Endodermal cell (in vitro differentiated cells): ENCODE measurements at places on chromosomes 16 and 17.

DNA sequence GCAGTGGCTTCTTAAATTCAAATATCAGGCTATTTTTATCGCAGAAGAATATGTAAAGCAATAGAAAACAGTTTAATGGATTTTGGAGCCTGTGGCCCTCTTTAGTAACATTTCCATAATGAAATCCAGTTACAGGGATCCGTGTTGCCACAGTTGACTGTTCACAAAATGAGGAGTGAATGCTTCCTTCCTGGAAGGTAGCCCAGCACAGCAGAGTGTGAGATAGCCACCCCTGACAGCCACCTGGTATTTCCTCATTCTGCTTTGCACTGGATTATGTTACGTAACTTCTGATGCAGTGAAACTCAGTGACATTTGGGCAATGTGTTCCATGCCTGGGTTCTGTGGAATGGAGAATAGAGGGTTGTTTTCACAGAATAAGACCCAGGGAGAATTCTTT is 517.2 kb downstream of the RBFOX1 start:
- no peaks in the 10 kb centered on the region for H3K36me3 ChIP-seq
- no peak for DNase-seq
- peaks cover 54% of the 10 kb centered on the region for H3K27me3 ChIP-seq
- H3K4me3 ChIP-seq: no peak overlapping the region
- no peak overlapping the region for H3K27ac ChIP-seq

GRCh38 chr16:15461376-15461775 is 27.0 kb downstream of the BMERB1 start:
- H3K36me3 ChIP-seq: no peaks in the 10 kb centered on the region
- DNase-seq: no peak
- no peak overlapping the region for H3K27ac ChIP-seq
- no peak overlapping the region for H3K4me3 ChIP-seq

DNA sequence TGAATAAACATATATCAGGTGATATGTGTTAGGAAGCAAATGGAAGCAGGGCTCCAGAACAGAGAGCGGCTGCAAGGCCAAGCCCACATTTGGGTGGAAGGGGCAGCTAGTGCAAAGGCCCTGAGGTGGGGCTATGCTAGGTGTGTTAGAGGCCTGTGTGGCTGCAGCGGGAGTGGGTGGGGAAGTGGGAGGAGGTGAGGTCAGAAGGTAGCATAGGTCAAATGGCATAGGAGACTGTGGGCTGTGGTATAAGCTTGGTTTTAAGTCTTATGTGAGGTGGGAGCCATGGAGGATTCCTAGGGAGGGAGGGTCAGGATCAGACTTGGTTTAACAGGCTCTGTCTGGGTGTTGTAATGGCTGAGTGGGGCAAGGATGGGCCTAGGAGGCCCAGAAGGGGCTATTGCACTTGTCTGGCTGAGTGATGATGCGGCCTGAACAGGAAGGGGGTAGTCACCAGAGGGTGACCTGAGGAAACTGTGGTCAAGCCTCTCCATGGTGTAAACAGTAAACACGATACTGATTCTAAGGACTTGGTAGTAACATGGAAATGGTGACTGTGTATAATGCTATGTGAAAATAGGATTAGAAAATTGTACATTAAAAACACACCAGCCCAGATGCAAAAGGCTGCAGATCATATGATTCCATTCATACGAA is 31.1 kb downstream of the RAI1 start:
- H3K27ac ChIP-seq: peak overlapping the region; percentile 36
- peaks cover 19% of the 10 kb centered on the region for H3K4me1 ChIP-seq
- no peak overlapping the region for H3K4me3 ChIP-seq
- H3K36me3 ChIP-seq: no peaks in the 10 kb centered on the region
- no peak for DNase-seq
- H3K27me3 ChIP-seq: peaks cover 1% of the 10 kb centered on the region

DNA sequence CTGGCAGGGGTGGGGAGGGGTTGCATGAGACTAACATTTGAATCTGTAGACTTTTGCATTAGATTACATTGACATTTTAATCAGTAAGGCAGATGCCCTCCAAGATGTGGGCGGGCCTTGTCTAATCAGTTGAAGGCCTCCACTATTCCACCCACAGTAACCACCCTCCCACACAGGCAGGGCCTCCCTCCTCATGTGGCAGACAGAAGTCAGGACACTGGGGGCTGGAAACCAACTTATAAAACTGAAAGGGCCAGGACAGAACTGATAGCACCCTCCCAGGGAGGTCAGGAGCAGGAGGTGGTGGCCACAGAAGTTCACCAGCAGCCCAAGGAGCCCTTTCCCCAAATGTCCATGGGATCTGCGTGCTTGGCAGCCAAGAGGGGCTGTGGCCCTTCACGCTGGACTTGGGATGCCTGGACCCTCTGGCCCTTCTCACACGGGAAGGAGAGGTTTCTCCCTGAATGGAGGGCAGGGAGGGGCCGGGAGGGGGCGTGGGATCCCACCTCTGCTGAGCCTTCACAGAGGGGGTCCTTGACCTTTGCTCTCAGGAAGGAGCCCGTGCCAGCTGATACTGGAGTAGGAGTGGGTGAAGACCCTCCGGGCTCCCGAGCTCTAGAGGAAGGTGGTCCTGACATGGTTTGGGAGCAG is 4.6 kb downstream of the PYCR1 start:
- no peak overlapping the region for H3K4me3 ChIP-seq
- H3K36me3 ChIP-seq: peaks cover 4% of the 10 kb centered on the region
- peaks cover 4% of the 10 kb centered on the region for H3K27me3 ChIP-seq
- no peak for DNase-seq
- no peak overlapping the region for H3K27ac ChIP-seq

DNA sequence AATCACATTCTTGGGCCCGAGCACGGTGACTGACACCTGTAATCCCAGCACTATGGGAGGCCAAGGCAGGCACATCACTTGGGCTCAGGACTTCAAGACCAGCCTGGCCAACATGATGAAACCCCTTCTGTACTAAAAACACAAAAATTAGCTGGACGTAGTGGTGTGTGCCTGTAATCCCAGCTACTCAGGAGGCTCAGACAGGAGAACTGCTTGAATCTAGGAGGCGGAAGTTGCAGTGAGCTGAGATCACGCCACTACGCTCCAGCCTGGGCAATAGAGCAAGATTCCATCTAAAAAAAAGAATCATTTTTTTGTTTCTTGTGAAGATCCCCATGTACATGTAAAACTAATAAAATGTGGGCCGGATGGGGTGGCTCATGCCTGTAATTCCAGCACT is 53.1 kb upstream of the ATF7IP2 start:
- no peak overlapping the region for H3K4me3 ChIP-seq
- no peaks in the 10 kb centered on the region for H3K36me3 ChIP-seq
- no peak overlapping the region for H3K27ac ChIP-seq
- no peaks in the 10 kb centered on the region for H3K27me3 ChIP-seq

DNA sequence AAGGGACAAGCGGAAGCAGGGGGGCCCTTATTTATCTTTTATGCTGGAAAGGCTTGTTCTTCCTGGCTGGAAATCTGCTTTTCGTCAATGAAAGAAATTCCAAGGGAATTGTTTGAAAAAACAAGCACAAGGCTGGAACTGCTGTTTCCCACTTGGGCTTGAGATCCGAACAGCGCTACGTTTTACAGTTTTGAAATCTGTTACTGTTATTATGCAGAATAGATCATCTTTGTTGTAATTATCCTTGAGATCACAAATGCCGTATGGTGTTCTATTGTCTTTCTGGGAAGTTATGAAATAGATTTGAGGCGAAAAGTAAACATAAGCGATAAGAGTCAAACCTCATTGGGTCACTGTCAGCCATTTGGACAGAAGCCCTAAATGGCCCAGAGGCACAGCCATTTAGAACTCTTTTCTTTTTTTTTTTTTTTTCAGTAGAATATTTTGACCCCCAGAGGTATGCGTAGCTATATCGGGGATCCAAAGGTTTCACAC is 223.3 kb downstream of the IRX3 start:
- no peak for DNase-seq
- no peaks in the 10 kb centered on the region for H3K27me3 ChIP-seq
- no peak overlapping the region for H3K4me3 ChIP-seq
- H3K4me1 ChIP-seq: peaks cover 8% of the 10 kb centered on the region
- no peaks in the 10 kb centered on the region for H3K36me3 ChIP-seq
- no peak overlapping the region for H3K27ac ChIP-seq

DNA sequence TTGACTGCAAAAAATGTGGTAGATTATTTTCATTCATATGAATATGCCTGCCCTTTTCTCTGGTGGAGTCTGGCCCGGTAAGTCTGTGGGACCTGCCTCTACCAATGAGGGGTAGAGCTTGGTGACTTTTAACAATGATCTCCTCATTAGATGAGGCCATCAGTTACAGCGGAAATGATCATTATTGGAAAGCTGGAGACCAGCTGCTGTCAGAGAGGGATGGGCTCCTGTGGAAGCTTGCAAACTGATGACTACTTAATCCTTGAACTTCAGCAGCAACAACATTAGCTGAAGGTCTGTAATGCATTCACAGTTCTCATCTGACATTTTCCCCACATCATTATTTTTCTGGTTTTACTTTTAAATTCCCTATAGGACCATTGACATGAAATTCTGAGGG is 194.1 kb downstream of the CDH13 start:
- no peaks in the 10 kb centered on the region for H3K27me3 ChIP-seq
- no peak overlapping the region for H3K4me3 ChIP-seq
- no peaks in the 10 kb centered on the region for H3K4me1 ChIP-seq
- H3K36me3 ChIP-seq: no peaks in the 10 kb centered on the region

DNA sequence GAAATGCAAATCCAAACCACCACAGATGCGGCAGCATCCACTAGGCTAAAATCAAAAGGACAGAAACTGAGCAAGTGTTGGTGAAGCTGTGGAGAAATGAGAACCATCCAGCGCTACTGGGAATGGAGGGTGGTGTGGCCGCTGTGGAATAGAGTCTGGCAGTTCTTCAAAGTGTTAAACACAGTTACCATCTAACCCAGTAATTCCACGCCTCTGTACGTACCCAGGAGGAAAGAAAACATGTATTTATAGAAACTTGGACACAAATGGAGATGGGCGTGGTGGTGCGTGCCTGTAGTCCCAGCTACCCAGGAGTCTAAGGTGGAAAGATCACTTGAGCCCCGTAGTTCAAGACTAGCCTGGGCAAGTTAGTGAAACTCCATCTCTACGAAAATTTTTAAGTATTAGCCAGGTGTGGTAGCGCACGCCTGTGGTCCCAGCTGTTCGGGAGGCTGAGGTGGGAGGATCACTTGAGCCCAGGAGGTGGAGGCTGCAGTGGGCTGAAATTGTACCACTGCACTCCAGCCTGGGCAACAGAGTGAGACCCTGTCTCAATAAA is 11.6 kb downstream of the SLC25A10 start:
- no peaks in the 10 kb centered on the region for H3K4me1 ChIP-seq
- H3K4me3 ChIP-seq: no peak overlapping the region
- H3K27me3 ChIP-seq: no peaks in the 10 kb centered on the region
- DNase-seq: no peak
- no peak overlapping the region for H3K27ac ChIP-seq

DNA sequence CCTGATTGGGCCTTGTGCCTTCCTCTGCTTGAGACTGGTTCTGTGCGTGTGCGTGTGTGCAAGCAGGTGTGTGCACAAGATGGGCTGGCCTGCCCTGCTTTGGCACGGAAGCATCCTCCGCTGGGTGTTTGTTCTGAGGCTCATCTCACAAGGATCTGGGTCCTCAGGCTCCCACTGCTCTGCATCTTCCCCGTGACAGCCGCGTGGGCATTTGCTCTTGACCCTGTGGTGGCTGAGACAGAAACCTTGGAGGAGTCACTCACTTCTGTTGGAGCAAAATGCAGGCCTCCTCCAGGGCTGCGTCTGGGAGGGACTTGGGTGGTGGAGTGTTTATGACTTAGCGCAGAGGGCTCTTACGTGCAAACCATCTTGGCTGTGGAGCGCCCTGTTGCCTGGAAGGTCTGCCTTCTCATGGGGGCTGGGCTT is 119.2 kb downstream of the RPTOR start:
- H3K27ac ChIP-seq: no peak overlapping the region
- no peaks in the 10 kb centered on the region for H3K27me3 ChIP-seq
- no peak overlapping the region for H3K4me3 ChIP-seq
- peak; percentile 57 for DNase-seq
- peaks cover 7% of the 10 kb centered on the region for H3K36me3 ChIP-seq
- H3K4me1 ChIP-seq: peaks cover 13% of the 10 kb centered on the region

DNA sequence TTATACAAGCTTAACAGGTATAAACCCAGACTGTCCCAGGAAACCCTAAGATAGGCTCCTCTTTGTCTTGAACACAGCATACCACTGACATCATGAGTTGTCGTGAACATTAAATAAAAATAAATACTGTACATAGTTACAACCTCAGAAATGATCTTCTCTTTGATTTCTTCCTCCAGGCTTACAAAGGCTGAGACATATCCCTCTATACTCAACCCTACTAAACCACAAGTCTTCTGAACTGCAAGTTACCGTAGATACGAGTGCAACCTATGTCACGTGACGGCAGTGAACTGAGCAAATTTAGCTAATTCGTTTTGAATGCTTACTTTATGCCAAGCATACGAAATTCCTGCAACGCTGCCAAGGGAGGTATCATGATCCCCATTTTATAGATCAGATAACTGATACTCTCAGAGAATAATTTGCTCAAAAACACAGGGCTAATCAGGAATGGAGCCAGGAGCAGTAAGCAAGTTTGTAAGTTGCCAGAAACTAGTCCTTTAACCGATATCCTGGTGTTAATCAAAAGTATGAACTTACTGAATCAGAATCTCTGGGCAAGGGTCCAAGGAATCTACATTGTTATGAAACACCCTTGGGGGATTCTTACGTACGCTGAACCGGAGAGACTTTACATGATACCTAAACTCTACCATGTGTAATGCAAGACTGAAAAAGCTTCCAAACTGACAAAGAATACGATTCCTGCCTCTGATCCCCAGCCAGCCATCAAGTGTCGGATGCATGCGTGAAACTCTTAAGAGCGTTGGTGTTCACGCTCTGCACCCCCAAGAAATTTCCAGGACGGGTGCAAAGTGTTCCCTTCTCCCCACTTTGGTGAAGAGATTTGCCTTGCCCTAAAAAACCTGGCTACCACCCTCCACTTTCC is 106.2 kb downstream of the XYLT1 start:
- DNase-seq: no peak
- peaks cover 3% of the 10 kb centered on the region for H3K4me1 ChIP-seq
- H3K27me3 ChIP-seq: no peaks in the 10 kb centered on the region

- H3K4me3 ChIP-seq: no peak overlapping the region
- H3K27ac ChIP-seq: no peak overlapping the region
- peak; percentile 87 for DNase-seq
- peaks cover 75% of the 10 kb centered on the region for H3K27me3 ChIP-seq
Measured at GRCh38 chr16:15777533-15778203, 79.2 kb downstream of the MYH11 start.

GRCh38 chr16:87047221-87048037 is 269.8 kb downstream of the C16orf95 start:
- peak overlapping the region; percentile 12 for H3K4me3 ChIP-seq
- no peak overlapping the region for H3K27ac ChIP-seq
- H3K4me1 ChIP-seq: peaks cover 15% of the 10 kb centered on the region
- H3K27me3 ChIP-seq: no peaks in the 10 kb centered on the region

GRCh38 chr17:78390241-78391050 is 12.0 kb downstream of the PGS1 start:
- H3K4me3 ChIP-seq: no peak overlapping the region
- peak; percentile 90 for DNase-seq
- H3K27ac ChIP-seq: no peak overlapping the region
- no peaks in the 10 kb centered on the region for H3K27me3 ChIP-seq

GRCh38 chr16:87127061-87127765 is 190.0 kb downstream of the C16orf95 start:
- no peaks in the 10 kb centered on the region for H3K36me3 ChIP-seq
- DNase-seq: no peak
- H3K27ac ChIP-seq: no peak overlapping the region
- peaks cover 3% of the 10 kb centered on the region for H3K4me1 ChIP-seq
- H3K27me3 ChIP-seq: no peaks in the 10 kb centered on the region
- no peak overlapping the region for H3K4me3 ChIP-seq
